Globus pallidus (tissue), 1 donor: ENCODE measurements at places on chromosomes 5 and 9.

- DNase-seq: no peak
These were observed 105.4 kb downstream of the SLC25A46 start for GRCh38 chr5:110844251-110844650.

DNA sequence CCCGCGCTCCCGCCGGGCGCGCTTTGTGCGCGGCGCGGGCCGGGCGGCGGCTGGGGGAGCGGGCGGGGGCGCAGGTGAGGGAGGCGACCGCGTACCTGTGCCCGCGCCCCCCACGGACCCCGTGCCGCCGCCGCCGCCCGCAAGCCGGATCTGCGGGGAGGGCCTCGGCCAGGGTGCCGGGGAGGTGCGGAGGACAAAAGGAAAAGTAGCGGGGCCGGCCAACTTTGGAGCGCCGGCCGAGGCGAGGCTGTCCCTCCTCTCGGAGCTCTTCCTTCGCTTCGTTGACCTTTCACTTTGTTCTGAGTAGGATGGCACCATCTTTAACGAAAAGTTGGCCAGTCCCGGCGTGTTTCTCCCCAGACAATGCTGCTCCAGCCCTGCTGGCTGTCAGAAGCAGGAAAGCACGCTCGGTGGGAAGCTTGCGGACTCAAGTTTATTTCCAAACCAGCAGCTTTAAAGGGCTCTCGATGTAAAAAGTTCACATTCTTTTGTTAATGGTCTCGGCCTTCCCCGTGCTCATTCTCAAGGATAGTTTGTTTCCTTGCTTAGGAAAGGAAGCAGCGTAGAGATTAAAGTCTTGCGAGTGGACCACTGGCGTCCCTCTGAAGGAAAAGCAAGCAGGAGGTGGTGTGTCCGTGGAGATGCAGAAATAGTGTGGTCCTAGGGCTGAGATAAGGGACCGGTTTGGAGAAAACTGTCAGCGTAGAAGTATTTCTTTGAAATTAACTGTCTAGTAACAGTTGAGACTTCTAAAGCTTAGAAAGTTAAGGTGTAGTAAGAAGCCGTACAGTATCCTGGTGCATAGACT lies 639 bp downstream of the EHMT1 start:
- no peak for DNase-seq

DNA sequence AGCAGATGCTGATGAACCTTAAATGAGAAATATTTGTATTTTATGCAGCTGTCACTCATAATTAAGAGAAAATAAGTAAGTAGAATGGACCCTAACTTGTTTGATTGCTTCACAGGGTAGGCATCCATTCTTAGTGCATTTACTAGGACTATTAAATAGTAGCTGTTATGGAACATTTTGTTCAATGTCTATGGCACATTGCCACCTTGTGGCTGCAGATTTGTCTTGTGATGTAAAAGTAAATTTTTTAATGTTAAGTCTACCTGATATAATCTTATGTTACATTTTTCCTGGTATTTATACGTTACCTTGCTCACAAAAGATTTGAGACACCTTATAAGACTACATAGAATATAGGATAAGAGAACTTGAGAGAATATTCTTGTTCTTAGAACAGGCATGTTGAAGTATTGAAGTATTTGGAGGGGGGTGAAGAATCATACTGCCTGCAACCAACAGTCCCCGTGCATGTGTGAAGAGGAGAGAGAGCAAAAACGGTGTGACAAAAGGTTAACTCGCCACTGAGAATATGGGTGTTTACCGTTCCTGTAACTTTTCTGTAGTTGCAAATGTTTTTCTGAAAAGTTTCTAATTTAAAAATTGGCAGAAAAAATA lies 161.1 kb downstream of the MAST4 start:
- DNase-seq: peak; percentile 17

GRCh38 chr9:77014597-77015263 lies 4.7 kb upstream of the FOXB2 start:
- no peak for DNase-seq

- peak; percentile 99 for DNase-seq
These were observed at the start of gene TLE1 for GRCh38 chr9:81689343-81690175. Gene TLE1 (minus strand): TSS chr9:81689547. CDS start chr9:81688240, 1,307 bp downstream.

GRCh38 chr5:8727396-8727795 lies 818.5 kb downstream of the SEMA5A start:
- DNase-seq: no peak

DNA sequence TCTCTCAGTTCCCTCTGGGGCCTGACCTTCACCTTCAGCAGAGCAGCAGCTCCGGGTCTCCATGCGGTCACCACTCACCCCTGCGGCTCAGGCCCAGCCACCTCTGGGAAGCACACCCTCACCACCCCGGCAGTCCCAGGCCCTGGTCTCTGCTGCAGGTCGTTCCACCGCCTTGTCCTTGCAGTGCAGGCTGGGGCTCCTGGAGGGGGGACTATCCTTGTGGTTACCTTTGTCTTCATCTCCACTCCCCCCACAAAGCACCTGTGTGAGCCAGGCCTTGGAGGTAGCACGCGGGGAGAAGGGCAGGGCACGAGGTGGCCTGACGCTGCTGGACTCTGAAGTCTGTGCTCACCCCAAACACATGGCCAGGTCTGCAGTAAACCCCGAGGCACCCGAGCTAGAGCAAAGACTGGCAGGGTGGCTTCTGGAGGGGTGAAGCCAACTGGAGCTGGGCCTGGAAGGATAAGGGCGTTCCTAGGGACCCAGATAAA lies 33.2 kb upstream of the RXRA start:
- no peak for DNase-seq

- no peak for DNase-seq
These were observed 533.3 kb downstream of the LRRC70 start for GRCh38 chr5:63111891-63112290.

GRCh38 chr9:133647148-133647547 lies 11.0 kb downstream of the DBH start:
- DNase-seq: no peak

GRCh38 chr5:69484891-69485290 lies 7.7 kb upstream of the OCLN start:
- no peak for DNase-seq

DNA sequence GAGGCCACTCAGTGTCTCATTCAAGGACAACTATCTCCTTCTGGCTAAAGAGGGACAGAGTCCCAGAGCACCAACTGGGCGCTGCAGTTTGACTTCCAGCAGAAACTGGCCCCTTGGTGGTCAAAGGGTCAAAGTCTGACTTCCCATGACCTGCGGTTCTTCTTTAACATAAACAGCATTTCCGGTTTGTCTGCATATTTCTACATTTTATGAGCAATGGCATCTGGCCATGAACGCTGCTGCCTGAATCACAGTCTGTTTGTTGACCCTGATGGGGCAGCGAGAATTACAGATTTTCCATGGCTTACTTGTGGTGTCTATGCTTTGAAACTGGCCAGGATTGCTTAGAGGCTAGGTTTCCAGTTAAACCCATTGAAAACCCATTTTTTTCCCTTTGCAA lies 1.3 kb downstream of the TNFSF15 start:
- DNase-seq: no peak

GRCh38 chr9:99021512-99021911 lies 77.8 kb downstream of the COL15A1 start:
- no peak for DNase-seq

- no peak for DNase-seq
These were observed 56.2 kb downstream of the CNTLN start for GRCh38 chr9:17191082-17191481.

- no peak for DNase-seq
These were observed 10.6 kb upstream of the SLC25A48 start for GRCh38 chr5:135823881-135824280.

DNA sequence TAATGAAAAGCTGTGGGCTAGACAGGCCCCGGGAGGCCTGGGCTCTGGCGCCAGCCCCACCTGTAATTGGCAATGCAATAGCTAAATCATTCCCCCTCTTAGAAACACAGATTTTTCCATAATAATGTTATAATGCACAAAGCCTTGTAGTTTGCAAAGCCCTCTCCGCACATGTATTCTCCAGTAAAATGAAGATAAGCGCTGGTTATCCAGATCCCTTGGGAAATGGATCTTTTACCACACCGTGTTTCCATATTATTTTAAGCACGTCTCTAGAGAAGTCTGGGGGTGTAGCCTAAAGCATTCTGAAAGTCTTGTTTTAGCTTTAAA lies 1.1 kb upstream of the APBA1 start:
- DNase-seq: no peak

- DNase-seq: no peak
These were observed 112.2 kb downstream of the C9orf152 start for GRCh38 chr9:110095776-110096175.

DNA sequence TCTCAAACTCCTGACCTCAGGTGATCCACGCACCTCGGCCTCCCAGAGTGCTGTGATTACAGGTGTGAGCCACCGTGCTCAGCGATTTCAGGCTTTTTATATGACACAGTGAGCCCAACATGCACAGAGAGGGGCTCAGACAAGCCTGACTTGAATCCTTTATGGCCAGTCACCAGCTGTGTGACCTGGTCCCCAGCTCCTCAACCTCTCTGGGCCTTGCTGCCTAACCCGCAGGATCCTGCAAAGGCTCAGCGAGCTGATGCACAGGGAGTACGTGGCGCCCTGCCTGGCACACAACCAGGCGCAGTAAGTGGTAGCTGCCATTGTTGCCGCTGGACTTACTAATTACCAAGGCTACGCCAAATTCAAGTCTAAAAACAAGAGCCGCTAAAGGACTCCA lies 16.6 kb upstream of the NCS1 start:
- no peak for DNase-seq

GRCh38 chr9:105114964-105115728 lies 129.3 kb upstream of the SLC44A1 start:
- DNase-seq: peak; percentile 16

GRCh38 chr5:71631070-71631469 lies 43.9 kb downstream of the MCCC2 start:
- DNase-seq: no peak

DNA sequence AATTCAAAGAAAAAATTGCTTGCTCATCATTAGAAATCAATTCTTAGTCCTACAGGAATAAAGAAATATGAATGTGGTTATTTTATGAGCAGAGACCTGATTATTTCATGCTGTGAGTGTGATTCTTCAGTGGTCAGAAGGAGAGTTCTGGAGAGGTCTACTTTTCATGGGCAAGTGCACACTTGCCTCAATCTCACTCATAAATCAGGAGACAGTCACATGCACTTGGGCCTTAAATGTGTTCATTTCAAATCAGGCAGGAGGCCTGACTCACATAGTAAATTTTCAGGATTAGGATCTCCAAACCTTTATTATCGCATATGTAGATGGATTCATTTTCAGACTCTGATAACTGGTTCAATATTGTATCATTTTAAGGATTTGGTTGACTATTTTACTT lies 323.2 kb upstream of the CCNH start:
- DNase-seq: no peak

- no peak for DNase-seq
These were observed 106.1 kb upstream of the STC2 start for GRCh38 chr5:173434270-173434669.

DNA sequence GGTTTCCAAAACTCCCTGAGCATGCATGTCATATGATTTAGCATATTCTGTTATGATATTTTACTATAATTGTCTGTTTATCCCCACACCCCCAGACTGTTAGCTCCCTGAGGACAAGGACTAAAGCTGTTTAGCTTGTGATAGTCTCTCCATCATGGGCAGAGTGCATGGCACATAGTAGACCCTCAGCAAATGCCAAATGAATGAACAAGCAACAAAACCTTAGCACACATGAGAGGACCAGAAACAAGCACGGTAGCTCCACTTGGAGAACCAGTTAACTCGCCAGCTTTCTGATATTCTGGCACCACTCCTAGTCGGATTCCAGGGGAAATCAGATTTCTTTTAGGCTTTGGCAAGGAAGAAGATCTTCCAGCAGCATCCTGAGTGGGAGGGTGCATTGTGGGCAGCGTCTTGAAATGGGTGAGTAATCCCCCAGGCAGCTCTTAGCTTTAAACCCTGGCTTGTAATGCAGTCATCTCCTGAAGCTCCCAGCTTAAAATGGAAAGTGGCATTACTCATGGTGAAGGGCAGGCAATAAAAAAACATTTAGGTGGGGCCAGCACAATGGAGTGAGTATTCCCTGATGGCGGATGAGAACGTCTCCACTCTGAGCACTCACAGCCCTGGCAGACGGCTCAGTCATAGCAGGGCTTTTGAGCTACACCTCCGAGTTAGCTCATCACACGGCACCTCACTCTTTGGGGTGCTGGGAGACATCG lies 41.1 kb downstream of the FGF1 start:
- DNase-seq: no peak

DNA sequence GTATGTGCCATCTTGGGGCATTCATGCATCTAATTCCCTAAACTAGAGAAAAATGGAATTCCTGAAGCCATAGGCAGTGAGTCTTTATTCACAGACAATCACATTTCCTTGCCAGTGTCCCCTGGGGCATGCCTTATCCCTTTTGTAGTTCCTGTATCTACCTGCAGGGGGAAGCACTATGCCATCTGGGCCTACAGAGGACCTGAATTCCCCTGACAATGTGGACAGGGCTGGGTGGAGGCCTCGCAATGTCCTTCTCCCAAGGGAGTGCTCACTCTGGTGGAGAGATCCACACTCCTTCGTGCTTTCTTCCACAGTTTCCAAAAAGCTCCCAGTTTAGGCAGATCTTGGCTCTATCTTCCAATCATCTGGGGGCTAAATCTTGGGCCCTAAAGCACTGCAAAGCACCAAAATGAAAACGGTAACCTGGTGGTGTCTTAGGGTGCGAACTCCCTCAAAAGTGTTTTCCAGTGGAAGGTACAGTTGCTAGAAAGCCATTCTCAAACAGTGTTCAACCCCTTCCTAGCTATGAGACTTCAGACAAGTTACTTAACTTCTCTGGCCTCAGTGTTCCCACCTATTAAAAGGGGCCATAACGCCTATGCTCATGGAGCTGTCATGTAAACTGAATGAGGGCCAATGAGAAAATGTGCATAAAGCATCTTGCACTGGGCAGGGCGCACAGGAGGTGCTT lies 17.5 kb downstream of the WHRN start:
- peak; percentile 81 for DNase-seq

DNA sequence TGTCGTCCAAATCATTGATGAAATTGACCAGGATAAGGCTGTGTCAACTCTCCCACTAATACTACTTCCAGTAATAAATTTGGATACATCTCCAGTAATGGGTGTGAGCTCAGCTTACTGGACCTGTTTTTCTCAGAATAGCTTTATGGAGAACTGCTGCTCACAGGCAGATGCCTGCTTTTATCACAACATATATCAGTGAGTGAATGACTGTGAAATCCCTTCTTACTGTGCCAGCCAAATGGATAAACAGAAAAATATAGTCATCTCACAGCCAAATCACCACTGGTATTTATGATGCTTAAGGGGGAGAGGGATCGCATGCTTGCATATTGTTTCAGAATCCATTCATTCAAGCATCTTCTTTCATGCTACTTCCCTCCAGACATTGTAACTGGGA lies 148.4 kb upstream of the PAPPA start:
- DNase-seq: no peak

DNA sequence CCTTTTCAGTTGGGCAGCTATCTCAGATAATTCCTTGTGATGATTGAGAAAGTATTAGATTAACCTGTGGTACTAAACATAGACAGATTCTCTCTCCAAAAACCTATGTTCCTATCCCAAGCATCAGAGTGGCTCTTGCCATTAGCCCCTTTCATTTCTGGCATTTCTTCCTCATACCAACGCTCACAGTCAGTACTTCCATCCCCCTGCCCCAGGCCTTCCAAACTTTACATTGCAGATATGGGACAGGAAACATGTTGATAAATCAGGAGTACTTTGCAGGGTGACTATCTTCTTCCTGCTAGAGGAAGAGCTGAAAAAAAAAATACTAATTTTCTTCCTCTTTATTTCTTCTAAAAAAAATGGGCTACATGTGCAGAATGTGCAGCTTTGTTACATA lies 442.6 kb upstream of the RGMB start:
- DNase-seq: no peak
